Nucleus accumbens (tissue), 56 donors: ENCODE measurements at places on chromosomes 6 and 20.

DNA sequence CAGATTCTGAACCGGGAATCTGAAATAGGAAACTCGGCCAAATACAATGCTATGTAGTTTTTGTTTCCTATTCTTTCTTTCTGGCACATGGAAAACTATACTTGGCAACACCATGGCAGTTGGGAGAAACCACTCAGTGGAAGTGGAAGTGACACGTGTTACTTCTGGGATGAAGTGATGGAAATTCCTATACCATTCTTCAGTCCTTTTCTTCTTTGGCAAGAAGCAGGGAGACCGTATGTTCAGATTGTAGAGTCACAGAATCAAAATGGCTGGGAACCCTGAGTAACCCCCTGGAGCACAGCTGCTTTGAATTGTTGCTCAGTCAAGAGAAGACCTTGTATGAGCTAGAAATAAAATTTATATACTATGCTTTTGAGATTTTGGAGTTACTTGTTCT, 18.8 kb upstream of the TINAG start:
- DNase-seq, result no peak

DNA sequence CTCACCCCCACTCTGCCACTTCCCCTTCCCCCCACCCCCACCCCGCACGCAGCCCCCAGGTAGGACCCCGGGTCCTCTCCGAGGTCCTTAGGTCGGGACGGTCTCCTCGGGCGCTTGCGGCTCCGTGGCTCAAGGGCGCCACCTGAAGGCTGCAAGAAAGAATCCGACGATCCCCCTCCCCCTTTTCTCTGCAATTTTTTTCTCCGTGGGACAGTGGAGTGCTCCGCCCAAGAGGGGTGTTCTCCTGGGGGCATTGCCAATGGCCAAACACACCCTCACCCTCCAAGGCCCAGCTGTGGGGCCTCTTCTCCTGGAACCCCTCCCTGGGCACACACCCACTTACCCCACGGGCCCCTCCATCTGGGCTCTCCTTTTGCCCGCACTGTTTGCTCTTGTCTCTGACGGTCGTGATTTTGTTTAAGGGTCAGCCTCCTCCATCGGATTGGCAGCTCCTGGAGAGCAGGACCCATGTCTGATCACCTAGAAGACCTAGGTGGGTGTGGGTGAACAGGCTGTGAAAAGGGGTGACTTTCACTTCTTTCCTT, 1.1 kb upstream of the TMEM74B start:
- no peak for DNase-seq

- DNase-seq, result no peak
Measured at GRCh38 chr20:41418739-41419293, 52.2 kb upstream of the EMILIN3 start.

DNA sequence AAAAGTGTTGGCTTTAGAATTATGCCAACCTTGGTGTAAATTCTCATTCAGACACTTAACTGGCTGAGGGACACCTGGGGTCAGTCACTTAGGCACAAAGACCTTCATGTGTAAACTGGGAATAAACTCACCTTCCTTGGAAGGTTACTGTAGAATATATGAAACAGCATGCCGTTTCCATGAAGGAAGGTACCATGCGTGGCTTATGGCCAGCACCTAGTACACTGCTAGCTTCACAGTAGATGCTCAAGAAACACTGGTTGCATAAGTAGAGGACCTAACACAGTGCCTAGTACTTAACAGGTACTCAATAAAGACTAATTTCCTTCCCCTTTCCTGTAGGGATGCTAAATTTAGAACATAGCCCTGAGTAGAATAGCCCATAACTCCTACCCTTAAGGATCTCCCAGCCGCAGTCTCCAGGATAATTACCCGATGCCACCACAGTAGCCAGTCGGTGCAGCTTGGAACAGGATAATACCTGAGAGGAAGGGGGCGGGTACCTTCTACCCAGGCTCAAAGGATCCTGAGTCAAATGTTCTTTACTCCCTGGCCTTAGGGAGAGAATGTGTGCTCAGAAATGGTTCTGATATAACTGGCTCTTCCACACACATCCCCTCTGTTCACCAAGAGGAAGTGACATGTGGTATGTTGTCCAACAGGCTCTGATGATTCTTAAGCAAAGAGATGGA, 3.6 kb downstream of the BCL2L1 start:
- DNase-seq, result no peak

GRCh38 chr6:13251242-13251641, 77.1 kb downstream of the TBC1D7 start:
- no peak for DNase-seq

DNA sequence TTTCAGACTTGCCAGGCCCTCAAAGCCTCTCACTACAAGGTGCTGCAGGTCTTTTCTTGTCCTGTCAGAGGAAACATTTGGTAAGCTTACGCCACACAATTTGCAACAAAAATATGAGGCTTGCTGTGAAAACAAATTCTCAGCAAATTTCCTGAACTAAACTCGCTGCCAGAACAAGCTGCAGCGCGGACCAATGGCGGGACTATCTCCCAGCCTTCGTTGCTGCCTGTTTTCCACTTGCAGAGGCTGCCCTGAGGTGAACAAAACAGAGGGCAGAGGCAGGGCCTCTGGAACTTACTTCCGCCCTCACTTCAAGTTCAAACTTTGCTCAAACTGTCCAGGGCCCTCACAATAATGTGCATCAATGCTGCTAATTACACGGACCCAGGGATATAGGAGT, 12.4 kb downstream of the UQCC2 start:
- DNase-seq, result no peak

DNA sequence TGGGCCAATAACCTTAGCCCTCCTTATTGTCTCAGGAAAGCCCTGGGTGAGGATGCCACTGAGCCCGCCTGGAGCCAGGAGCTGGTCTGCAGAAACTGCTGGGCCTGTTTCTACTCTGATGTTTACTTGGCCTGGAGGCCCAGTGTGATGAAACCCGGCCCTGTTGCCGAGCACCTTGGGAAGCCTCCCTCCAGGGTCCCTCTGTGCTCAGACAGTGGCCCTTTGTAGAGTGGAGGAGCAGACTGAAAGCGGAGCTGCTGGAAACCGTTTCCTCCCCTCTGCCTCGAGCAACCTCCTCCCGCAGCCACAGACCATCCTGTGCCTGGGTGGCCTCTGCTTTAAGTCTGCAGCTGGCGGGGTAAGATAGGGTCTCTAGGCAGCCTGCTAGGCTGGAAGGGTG, 84.1 kb upstream of the EPB41L1 start:
- no peak for DNase-seq

GRCh38 chr6:91352321-91352720, 765.4 kb upstream of the MAP3K7 start:
- DNase-seq, result no peak

DNA sequence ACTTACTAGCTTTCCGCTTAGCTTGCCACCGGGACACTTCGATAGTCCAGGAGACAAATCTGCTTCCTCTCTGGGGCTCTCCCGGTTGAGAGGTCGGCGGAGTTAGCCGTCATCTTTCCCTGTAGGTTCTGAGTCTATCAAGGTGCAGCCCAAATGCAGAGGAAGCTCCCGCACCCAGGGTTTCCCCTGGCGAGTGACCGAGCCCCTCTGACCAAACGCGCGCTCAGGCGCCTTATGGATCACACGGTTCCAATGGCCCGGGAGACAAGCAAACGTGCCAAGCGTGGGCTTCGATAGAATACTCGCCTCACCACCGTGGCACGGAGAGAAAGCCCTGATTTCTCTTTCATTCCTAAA, 15.8 kb upstream of the FOXC1 start:
- no peak for DNase-seq

DNA sequence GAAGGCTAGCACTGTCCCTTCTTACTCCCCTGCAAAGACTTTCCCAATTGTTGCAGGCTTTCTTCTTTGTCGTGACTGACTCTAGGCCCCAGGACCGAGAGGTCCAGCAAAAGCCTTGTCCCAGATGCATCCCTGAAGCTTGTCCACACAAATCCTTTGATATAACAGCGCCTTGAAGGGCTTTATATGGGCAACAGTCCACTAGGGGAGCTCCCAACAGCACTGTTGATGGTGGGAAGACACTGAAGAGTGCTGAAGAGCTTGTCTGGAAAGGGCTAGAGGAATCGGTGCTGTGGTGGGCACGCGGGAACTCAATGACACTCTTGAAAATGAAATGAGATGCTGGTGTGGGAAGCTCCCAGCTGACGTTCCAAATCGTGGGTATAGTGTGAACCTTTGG, 316.1 kb upstream of the CDH4 start:
- DNase-seq, result no peak

DNA sequence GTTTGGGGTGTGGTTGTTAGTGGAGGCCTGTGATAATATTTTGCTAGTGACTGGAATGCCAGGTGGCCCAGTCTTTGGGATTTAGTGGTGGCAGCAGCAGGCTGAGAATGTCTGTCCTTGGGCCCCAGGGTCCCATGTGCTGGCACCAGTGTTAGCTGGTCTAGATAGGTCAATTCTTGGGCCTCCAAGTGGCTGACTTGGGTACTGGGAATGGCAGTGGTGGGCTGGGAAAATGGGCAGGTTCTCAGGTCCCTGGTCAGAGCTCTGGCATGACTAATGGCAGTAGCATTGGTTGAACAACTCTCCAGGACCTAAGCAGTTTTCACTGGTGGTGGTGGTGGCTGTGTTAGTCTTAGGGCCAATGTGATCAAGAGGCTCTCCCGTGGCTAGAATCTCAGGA, 50.3 kb downstream of the OLIG3 start:
- no peak for DNase-seq

DNA sequence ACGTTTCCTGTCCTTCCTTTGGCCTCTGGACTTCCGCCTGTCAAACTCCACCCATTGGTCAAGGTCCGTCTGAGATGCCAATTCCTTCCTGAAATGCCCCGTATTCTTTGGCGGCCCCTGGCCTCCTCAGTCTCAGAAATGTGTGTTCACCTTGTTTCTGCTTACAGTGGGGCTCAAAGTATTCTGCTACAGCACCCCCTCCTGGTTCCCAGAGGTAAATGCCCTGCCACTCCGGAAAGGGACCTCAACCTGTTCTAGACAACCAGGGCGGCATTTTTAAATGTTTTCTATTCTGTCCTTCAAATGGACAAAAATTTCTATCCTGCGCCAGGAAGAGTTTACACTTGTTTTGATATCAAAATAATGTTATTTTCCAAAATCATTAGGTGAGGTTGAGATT, 12.1 kb upstream of the PAX1 start:
- no peak for DNase-seq

- peak; percentile 44 for DNase-seq
Measured at GRCh38 chr20:49381558-49382493, 100.6 kb downstream of the KCNB1 start.

DNA sequence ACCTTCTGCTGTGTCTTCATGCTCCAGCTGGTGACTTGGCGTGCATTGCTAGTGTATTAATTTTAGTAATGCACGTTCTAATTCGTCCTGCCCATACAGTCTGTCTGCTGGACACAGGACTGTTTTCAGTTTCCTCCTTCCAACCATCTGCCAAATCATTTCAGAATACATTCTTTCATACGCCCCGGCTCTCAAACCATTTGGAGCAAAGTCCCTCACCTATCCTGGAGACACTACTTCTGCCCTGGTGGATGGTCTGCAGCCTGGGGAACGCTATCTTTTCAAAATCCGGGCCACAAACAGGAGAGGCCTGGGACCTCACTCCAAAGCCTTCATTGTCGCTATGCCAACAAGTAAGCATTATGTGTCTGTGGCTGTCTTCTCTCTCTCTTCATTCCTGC, 60.5 kb downstream of the FNDC1 start:
- DNase-seq, result no peak
